ENCODE measurements at places on chromosomes 3 and 15. TPM values are rescaled to one million over a fixed set of nuclear protein-coding genes. Genes with fewer than 3 reads are reported as not detected.
A peak's percentile ranks its signal among the peaks of the same experiment; 100 is the strongest.

Gene MUC4
- total RNA-seq: not detected

Gene TMCO5A
- total RNA-seq: not detected

Gene PLCL2
- total RNA-seq: 3.8 TPM

Gene POC1A
- total RNA-seq: 8.3 TPM

Gene HTD2
- total RNA-seq: 13.3 TPM

Gene SEMA6D
- total RNA-seq: 18.3 TPM

Gene SRGAP3
- 1.4 TPM for total RNA-seq

Gene COLQ
- 0.18 TPM for total RNA-seq

GRCh38 chr3:136432685-136433084 is 182.5 kb downstream of the PCCB start:
- no peaks in the 10 kb centered on the region for H3K4me1 ChIP-seq
- no peak overlapping the region for H3K4me3 ChIP-seq
- no peak for DNase-seq
- no peaks in the 10 kb centered on the region for H3K27me3 ChIP-seq

DNA sequence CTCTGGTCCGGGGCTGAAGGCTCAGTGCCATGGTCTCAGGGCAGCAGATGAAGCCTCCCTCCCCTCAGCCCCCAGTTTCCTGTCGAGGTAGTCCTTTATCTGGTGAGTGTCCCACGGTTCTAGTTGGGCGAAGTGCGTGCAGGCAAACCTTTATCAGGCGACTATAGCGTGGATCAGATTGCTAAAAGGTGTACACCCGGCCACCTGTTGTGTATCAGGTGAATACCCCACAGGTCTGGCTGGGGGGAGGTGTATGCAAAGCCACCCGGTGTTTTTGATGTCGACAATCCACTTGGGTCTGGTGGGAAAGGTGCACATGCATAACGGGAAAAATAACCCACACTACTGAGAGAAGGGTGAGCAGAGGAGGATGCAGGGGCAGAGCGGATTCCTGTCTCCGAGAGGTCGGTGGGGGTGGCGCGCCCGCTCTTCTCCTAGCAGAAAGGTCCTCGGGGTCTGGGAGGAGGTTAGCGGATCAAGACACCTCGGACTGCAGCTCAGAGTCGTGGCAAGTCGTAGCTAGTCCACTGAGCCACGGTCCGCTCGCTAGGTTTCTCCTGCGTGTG is 507 bp downstream of the SLC12A6 start:
- no peaks in the 10 kb centered on the region for H3K27me3 ChIP-seq
- no peak for DNase-seq
- peak overlapping the region; percentile 26 for H3K27ac ChIP-seq
- H3K36me3 ChIP-seq: peaks cover 7% of the 10 kb centered on the region
- peaks cover 10% of the 10 kb centered on the region for H3K4me1 ChIP-seq
- peak overlapping the region; percentile 93 for H3K4me3 ChIP-seq

DNA sequence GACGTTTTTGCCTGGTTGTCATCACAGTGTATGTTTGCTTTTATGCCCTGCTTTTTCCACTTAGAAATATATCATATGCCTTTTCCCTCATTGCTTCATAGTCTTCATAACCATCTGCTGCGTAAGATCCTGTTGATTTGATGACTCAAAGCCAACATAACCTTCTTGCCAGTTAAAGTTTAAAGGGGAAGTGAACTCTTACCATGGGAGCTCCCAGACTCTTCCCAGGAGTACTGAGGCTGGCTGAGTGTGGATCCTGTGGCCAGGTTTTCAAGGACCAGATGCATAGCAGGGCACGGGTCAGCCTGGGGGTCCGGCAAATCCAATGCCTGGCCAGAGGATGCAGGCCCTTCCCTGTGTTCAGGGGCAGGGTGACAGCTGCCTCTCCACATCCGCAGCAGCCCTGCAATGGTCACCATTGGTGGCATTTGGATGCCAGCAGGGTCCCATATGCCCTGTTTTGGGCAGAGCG is 42.0 kb upstream of the SACM1L start:
- H3K27me3 ChIP-seq: no peaks in the 10 kb centered on the region
- H3K36me3 ChIP-seq: peaks cover 3% of the 10 kb centered on the region
- H3K4me3 ChIP-seq: no peak overlapping the region
- peak overlapping the region; percentile 93 for H3K27ac ChIP-seq
- peak; percentile 94 for DNase-seq
- peaks cover 42% of the 10 kb centered on the region for H3K4me1 ChIP-seq

GRCh38 chr3:189588070-189588469 is 43.1 kb upstream of the TP63 start:
- no peak overlapping the region for H3K27ac ChIP-seq
- H3K36me3 ChIP-seq: no peaks in the 10 kb centered on the region
- no peaks in the 10 kb centered on the region for H3K27me3 ChIP-seq
- no peak overlapping the region for H3K4me3 ChIP-seq
- no peaks in the 10 kb centered on the region for H3K4me1 ChIP-seq

GRCh38 chr3:63228677-63229076 is 49.4 kb upstream of the SYNPR start:
- H3K27ac ChIP-seq: no peak overlapping the region
- no peaks in the 10 kb centered on the region for H3K27me3 ChIP-seq
- no peaks in the 10 kb centered on the region for H3K4me1 ChIP-seq
- DNase-seq: peak; percentile 12
- no peak overlapping the region for H3K4me3 ChIP-seq

- no peak overlapping the region for H3K27ac ChIP-seq
- H3K27me3 ChIP-seq: no peaks in the 10 kb centered on the region
- no peaks in the 10 kb centered on the region for H3K4me1 ChIP-seq
Measured at GRCh38 chr15:51936105-51936478, 35.5 kb downstream of the LEO1 start.

DNA sequence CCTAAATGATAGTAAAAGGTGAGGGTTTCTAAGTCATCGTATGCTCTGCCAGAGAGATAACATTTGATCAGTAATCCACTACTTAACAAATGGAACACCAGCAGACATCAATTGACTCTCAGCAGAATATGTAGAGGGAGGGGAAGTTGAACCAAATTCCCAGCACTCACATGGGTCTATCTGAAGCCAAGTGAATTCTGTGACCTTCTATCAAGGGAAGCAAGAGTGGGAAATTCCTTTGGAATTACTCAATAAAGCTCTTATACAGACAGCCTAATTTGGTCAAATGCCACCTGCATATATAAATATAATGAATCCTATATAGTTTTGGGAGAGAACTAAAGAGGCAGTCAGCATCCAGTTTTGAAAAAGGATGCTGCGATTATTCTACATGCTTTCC is 15.8 kb upstream of the KCNMB2 start:
- no peak overlapping the region for H3K27ac ChIP-seq
- no peaks in the 10 kb centered on the region for H3K36me3 ChIP-seq
- H3K27me3 ChIP-seq: no peaks in the 10 kb centered on the region
- H3K4me1 ChIP-seq: no peaks in the 10 kb centered on the region
- no peak for DNase-seq

DNA sequence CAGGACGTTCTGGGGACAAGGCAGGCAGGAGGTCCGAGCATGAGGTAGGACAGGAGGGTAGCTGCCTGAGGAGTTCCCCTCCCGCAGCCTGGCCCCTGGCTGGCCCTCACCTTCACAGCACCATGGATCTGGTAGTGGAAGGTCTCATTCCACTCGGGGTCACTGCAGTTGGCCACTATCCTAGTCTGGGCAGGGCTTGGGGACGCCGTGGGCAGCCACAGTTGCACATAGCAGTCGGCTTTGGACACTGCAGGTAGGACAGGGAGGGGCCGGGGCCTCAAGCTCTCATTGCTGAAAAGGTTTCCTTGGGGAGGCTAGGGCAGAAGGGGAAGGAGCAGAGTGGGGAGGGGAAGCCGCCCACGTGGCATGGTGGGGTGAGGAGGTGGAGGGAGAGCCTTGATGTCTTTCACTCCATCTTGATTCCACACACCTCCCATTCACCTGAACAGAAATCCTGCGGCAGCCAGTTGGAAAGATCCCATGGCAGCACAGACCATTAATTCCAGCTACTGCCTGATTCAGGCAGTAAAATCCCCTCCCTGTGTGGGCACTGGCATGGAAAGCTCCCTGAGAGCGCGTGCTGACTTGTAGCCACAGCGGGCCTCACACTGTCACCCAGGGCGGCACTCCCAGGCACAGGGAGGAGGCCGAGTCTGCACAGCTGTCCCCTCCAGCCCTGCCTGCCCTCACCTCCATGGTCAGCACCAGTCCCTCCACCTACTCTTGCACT is 2.1 kb downstream of the PLA2G4F start:
- no peak overlapping the region for H3K4me3 ChIP-seq
- no peak for DNase-seq
- peaks cover 7% of the 10 kb centered on the region for H3K36me3 ChIP-seq
- no peak overlapping the region for H3K27ac ChIP-seq

Measured in IMR-90 (cell line).